M059J (cell line): ENCODE measurements at places on chromosomes 2 and 18. TPM values are rescaled to one million over a fixed set of nuclear protein-coding genes. Genes with fewer than 3 reads are reported as not detected.

DNA sequence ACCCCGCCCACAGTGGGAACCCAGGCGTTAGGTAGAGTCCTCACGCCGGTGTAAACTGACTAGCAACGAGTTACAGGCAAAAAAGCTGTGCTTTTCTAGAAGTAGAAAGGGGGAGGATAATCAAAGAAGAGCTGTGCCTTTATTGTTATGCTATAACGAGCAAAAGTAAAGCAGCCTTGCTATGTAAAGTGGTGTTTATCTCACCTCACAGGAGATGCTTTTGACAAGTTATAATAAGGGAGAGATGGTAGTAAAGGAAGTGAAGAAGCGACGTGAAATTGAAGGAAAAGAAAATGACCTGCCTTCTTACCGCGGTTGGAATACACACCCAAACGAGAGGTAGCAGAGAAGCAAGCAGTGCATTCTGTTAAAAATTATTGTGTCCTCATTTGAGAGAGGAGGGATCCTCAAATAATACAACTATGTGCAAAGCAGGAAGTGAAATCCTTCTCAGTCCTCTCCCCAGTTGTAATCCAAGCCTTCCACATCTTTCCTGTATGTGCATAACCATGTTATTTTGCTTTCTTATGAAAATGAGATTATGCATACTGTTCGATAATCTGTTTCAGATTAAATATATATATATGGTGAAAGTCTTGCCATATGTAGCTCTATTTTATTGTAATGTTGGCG, 962 bp downstream of the TANK start:
- DNase-seq = peak; percentile 12

DNA sequence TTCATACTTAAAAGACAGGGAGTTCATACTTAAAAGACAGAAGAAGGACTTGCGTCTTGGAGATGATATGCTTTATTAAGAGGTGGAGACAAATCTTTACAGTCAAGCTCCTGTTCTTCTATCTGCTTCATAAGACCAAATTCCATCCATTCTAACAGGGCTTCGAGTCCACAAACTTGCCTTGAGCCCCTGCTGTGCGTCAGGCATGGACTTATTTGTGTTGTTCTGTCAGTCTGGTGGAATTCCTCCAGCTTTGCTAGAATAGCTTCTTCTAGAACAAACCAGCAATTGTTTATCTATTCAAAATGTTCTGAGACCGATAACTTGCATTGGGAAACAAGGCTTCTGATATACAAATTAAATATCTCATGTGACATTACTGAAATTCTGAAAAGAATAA, 73.9 kb upstream of the SOX11 start:
- DNase-seq = no peak

- no peak for DNase-seq
These were observed 325.9 kb downstream of the FSIP2 start for GRCh38 chr2:186064507-186064906.

DNA sequence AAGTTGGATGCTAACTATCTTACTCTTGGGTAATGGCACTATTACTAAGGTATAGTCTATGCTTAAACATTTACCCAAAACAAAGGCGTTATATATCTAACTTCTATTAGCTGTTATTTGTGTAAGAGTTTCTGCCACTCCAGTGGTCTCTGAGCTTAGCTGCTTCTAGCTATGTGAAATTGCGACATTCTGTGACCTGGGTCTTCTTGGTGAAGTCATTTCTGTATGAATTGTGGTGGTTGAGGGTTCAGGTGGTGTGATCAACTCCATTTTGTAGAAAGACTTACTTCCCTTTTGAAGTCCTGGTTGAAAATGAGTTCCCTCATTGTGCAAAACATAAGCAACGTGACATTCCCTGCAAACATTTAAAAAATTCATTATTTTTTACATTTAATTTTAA, 221.6 kb downstream of the PIK3C3 start:
- DNase-seq = no peak

- DNase-seq = no peak
These were observed 239.8 kb downstream of the EN1 start for GRCh38 chr2:118607641-118608040.

DNA sequence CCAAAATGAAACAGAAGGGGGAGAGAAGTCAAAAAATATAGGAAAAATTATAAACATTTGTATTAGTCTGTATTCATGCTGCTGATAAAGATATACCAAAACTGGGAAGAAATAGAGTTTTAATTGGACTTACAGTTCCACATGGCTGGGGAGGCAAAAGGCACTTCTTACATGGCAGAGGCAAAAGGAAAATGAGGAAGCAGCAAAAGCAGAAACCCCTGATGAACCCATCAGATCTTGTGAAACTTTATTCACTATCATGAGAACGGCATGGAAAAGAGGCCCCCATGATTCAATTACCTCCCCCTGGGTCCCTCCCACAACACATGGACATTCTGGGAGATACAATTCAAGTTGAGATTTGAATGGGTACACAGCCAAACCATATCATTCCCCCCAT, 79.1 kb downstream of the ZRANB3 start:
- DNase-seq = no peak

GRCh38 chr18:5097116-5097703, 99.8 kb downstream of the AKAIN1 start:
- DNase-seq = no peak

DNA sequence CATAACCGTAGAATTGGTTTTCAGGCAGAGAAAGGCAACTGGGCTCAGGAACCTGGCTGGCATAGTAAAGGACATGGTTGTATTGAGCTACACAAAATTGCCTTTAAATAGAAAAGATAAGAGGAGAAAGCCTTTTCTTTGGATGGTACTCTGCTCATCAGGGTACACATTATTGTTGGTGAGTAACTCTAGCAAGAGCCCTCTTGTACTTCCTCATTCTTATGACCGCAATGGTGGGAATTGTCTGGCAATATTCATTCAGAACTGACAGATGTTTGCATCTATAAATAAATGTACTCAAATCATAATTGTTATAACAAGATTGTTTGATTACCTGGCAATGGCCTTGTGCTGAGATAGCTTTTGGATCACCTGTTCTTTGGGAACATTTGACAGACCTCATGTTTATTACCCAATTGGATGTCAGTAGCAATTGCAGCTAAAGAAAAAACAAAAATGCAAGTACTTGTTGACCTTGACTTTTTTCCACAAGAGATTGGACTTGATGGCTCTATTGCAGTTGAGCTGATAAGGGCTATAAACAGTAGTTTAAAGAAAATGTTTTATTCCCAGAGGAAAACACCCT, 43.9 kb downstream of the MEIS1 start:
- no peak for DNase-seq

DNA sequence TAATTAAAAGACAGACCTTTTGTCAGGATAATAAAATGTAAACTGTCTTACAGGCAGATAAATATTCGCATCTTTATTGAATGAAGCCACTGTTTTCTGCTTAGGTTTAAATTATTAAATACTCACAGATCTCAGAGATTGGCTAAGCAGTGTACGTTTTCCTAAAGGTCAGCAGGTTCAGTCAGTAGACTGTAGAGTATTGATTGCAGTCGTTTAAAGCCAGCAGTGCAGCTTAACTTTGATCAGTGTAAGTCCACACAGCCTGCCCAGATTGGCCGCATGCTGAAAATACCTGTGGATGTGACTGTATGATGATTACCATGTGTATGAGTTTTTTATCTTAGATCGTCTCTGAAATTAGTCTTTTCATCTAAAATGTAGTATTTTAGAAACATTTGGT, 42.3 kb downstream of the ATP9B start:
- DNase-seq = no peak

GRCh38 chr2:143936848-143937722, 582.8 kb downstream of the ZEB2 start:
- DNase-seq = peak; percentile 39

DNA sequence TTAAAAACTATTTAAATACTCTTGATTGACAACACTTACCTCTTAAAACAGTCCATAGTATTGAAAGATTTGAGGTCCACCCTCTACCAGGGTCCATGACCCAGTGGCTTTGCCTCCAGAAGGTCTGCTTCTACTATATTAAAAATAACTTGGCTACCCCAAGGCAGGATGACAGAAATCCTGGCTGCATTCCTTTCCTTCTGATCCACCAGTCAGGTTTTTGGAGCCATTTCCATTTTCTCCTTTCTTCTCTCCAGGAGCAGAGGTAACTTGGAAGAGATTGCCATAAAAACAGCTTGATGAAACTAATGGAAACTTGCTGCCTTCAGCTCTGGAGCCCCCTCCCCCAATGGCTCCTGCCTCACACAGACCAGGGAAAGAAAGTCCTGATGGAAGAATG, 2.6 kb upstream of the FAM171B start:
- DNase-seq = no peak

- no peak for DNase-seq
These were observed 199.6 kb downstream of the LDLRAD4 start for GRCh38 chr18:13418013-13418710.

- DNase-seq = peak; percentile 33
These were observed 408.1 kb downstream of the THSD7B start for GRCh38 chr2:137173463-137173862.

DNA sequence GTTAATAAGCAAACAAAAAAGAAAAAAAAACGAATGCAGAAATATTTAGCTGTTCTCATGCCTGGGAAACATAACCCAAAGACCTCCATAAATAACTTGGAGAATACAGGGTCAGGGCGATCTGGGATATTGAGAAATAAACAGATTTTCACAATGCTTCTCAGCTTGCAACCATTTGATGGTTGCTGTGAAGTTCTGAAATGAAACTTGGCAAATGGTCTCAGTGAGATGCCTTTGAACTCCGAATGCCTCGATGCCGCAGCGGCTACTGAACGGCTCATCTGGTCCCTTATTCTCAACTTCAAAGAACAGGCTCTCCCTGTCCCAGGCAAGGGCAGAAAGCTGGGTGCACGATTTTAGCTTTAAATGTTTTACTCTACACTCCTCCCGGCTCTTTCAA, 78.1 kb downstream of the ZNF516 start:
- DNase-seq = no peak

DNA sequence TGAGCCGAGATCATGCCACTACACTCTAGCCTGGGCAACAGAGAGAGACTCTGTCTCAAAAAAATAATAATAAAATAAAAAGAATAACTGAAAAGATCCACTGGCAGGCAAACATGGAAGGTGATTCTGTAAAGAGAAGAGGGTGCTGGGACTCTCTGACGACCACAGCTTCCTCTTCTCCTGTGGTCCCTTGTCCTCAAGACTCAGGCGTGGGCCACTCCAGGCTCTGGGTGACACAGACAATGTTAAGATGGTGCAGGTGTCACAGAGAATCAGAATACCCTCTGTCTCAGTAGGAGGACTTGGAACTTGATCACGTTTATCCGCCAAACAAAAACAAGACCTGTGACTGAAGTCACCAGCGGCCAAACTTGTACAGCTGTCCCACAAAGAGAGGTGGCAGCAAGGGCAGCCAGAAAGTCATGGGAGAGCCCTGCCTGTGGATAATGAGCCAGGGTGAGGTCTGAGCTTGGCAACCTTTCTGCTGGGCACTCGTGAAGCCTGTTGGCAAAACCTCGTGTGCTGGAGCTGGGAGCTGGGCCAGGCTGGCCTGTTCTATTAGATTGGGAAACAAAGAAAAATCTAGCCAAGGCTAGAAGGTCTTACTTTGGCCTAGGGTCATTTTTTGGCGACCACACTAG, 76.4 kb upstream of the ITGA6 start:
- no peak for DNase-seq

- DNase-seq = no peak
These were observed 64.7 kb upstream of the DSEL start for GRCh38 chr18:67581178-67581577.

DNA sequence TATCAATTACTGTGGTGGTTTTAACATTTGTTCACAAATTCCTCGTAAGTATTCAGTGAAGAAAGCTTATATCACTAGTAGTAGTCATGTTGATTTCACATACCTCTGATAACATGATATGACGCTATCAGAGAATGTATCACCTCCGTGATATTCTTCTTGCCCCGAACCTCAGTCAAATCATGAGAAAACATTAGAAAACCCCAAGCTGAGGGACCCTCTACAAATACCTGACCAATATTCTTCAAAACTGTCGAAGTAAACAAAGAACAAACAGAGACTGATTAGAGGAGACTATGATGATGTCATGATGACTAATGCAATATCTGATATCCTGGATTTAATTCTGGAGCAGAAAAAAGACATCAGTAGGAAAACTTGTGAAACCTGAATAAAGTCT, 85.6 kb upstream of the SPOPL start:
- peak; percentile 20 for DNase-seq

Gene REG3A
- total RNA-seq = not detected in 2 replicates

Gene CAVIN2
- total RNA-seq = 0.64 TPM in 1 of 2 replicates, not detected in the other

Gene FBXO41
- 1.1 and 2.2 TPM in 2 replicates for total RNA-seq

Gene GRHL1
- total RNA-seq = 3.2 and 5.7 TPM in 2 replicates

Gene RTP5
- not detected in 2 replicates for total RNA-seq

Gene MAPK4
- not detected in 2 replicates for total RNA-seq

Gene ADAM23
- 0.25 TPM in 1 of 2 replicates, not detected in the other for total RNA-seq

Gene GKN1
- total RNA-seq = not detected in 2 replicates

Gene STK36
- total RNA-seq = 8.2 and 11.9 TPM in 2 replicates

Gene CCDC141
- 0.07 TPM in 1 of 2 replicates, not detected in the other for total RNA-seq

Gene APCDD1
- total RNA-seq = 2.4 and 6.8 TPM in 2 replicates

Gene RGPD4
- not detected in 2 replicates for total RNA-seq

Gene CFAP53
- total RNA-seq = 0.15 TPM in 1 of 2 replicates, not detected in the other

Gene IL37
- total RNA-seq = 0.30 TPM in 1 of 2 replicates, not detected in the other

Gene ATP6V1C2
- 0.37 TPM in 1 of 2 replicates, not detected in the other for total RNA-seq

Gene CTAGE1
- 0.15 TPM in 1 of 2 replicates, not detected in the other for total RNA-seq
